ENCODE measurements at places on chromosomes 5 and 9.

GRCh38 chr5:30581198-30581935 is 612.1 kb upstream of the CDH6 start:
- no peak for DNase-seq

DNA sequence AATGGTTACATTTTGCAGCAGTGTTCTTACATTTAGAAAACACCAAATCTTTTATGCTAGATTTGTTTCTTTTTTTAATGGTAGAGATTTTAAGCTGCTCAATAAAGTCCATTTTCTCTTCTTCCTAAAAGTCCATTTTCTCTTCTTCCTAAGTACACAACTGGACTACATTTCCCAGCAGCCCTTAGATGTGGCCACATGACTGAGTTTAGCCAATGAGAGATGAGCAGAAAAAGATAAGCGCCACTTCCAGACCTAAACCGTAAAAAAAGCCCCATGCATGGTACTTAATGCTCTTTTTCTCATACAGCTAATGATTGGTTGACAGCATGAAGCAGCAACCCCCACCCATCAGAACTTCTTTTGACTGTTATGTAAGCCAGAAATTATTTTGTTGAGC is 206.7 kb downstream of the FAM114A2 start:
- DNase-seq = no peak

- no peak for DNase-seq
These were observed 305.9 kb downstream of the CYLC2 start for GRCh38 chr9:103301051-103301450.

- no peak for DNase-seq
These were observed 37.6 kb downstream of the MAST4 start for GRCh38 chr5:66633754-66634153.

DNA sequence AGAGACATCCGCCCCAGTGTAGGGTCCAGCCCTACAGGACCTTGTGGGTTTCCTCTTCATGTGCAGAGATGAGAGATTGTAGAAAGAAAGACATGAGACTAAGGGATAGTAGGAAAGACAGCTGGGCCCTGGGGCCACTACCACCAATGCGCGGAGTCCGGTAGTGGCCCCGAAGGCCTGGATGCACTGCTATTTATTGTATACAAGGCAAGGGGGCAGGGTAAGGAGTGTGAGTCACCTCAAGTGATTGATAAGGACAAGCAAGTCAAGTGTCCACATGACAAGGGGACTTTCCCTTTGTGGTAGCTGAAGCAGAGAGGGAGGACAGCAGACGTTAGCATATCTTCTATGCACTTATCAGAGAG is 6.2 kb upstream of the TMEM141 start:
- DNase-seq = no peak

- no peak for DNase-seq
These were observed 7.7 kb downstream of the NR3C1 start for GRCh38 chr5:143395638-143396352.

DNA sequence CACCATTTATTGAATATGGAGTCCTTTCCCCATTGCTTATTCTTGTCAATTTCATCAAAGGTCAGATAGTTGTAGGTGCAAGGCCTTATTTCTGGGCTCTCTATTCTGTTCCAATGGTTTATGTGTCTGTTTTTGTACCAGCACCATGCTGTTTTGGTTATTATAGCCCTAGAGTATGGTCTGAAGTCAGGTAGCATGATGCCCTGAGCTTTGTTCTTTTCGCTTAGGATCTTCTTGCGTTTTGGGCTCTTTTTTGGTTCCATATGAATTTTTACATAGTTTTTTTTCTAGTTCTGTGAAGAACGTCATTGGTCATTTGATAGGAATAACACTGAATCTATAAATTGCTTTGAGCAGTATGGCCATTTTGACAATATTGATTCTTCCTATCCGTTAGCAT is 40.2 kb upstream of the IFNE start:
- no peak for DNase-seq

- no peak for DNase-seq
These were observed 16.6 kb downstream of the TUT7 start for GRCh38 chr9:86337469-86338108.

DNA sequence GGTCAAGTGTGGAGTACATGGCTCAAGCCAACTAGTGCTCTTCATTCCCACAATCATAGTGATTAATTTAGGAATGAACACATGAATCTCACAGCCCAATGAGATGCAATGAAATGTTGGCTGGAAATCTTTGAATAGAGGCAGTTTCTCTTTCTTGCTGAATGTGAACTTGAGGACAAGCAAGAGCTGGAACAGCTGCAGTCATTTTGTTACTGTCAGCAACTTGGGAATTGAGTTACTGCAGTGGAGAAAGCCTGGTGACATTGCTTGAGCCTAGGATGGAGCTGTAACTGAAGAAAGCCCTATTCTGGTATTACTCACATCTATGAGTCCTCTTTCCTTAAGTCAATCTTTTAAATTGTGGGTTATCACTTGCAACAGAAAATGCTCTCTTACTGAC is 62.3 kb downstream of the YIPF5 start:
- DNase-seq = no peak

- no peak for DNase-seq
These were observed 631 bp upstream of the RCL1 start for GRCh38 chr9:4792054-4792571.

DNA sequence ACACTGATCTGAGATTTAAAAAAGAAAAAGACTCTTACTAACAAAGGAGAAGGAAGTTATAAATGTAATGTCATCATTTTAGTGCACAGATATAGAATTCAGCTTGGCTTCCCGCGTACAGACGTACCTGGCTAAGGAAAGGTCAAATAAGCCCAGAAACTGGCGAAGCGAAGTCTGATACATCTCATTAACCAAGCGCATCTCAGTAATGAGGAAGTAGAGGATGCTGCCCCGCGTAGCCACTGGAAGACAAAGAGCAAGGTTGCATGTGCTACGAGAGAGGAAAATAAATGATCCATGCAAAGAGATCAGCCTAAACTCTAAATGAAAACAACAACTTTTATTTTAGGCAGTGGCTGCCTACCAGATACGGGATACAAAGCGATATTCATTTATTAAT is 208.8 kb downstream of the DNAH5 start:
- no peak for DNase-seq

DNA sequence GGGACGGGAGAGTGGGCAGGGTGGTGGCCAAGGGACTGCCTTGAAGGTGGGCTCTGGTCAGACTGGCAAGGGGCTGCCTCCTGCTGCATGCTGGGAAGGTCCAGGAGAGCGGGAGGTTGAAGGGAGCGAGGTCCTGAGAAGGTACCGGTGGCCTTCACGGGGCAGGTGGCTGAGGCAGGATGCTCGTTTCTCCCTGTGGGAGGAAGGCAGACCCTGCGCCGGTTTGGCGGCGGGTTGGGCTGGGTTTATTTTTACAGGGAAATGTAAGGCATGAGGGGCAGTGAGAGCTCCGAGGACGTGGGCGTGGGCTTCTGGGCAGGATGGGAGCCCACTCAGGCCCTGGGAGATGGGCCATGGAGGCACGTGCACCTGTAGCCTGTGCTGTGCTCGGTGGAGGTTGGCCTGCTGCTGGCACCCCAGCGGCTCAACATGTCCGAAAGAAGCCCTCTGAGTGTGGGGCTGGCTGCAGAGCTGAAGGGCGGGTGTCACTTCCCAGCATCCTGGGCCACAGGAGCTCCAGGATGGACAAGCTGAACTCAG is 27.3 kb downstream of the IER5L start:
- DNase-seq = no peak

DNA sequence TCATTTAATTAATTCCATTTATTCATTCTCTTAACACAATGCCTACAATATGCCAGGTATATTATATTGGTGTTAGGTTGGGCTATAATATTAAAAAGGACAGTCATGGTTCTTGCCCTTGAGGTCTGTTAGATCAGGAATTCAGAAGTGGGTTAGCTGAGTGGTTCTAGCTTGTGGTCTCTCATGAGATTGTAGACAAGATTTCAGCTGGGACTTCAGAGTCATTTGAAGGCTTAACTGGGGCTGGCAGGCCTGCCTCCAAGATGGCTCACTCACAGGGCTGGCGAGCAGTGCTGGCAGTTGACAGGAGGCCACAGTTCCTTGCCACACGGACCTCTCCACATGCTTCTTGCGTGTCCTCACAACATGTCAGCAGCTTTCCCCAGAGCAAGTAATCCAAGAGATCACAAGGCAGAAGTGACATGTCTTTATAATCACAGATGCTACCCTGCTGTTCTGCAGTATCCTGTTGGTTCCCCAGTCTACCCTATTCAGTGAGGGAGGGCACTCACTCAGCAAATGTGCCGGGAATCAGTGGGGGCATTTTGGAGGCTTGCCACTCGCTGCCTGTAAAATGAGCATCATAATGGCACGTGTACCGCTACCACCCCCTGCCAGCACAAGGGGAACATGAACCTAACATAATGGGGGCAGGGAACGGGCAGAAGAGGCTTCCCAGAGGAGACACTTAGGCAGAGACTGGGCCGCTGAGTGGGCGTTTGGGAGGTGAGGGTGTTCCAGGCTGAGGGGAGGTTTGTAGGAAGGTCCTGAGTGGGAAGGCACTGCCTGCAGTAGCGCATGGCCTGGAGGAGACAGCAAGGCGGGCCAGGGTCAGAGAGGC is 70.0 kb downstream of the EXOSC2 start:
- DNase-seq = no peak

DNA sequence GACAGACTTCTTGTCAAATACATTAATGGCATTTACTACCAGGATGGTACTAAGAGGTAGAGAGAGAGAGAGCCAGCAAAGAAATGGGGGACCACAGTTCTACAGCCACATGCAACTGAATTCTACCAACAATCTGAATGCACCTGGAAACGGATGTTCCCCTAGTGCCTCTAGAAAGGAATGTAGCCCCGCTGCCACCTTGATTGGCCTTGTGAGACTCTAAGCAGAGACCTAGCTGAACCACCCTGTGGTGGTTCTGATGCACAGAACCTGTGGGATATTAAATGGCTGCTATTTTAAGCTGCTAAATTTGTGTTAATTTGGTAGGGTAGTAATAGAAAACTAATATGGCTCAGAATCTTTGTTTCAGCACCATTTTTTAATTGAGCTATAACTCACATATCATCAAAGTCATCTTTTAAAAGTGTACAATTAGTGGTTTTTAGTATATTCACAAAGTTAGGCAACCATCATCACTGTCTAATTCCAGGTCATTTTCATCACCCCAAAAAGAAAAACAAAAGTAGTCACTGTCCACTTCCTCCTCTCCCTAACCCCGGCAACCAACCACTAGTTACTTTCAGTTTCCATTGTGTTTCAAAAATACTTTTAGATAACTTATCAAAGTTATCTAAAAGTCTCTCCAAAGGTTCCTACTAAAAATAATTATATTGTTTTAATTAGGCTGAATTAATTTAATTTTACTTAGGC is 51.7 kb downstream of the CPLANE1 start:
- DNase-seq = no peak

DNA sequence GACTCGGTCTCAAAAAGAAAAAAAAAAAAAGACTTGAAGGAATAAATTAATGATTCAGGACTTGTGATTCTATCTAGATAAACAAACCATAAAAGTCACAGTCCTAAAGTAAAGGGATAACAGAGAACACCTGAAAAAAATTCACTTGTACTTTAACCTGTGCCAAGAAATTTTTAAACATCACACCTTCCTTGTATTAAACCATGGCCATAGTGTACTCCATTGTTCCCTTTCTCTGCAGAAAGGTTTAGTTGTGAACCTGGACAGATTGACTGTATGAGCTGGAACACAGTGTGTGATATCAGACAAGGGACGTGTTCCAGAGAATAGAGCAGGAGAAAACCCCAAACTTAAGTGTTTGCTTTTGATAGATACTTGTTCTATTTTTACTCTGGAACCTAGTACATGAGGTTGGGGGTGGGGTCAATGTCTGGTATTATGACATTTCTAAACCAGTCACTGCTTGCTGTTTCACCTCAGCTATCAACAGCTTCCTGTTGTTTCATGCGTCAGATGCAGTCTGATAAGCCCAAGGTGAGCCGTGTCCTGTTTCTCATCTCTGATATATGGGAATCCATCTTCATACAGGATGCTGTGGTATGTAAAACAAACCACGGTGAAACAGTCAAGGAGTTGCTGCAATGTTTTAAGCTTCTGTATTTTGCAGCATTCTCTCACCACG is 62.5 kb upstream of the ITGA1 start:
- no peak for DNase-seq

DNA sequence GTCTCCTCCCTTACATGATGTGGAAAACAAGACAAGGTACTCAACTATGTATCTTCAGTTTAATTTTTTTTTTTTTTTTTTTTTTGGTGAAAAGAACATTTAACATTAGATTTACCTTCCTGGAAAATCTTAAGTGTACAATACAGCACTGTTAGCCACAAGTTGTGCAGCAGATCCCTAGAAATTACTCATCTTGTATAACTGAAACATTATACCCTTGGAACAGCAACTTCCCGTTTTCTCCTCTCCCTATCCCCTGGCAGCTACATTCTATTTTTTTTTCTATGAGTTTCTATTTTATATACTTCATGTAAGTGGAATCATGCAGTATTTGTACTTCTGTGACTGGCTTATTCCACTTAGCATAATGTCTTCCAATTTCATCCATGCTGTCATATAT is 421.9 kb upstream of the FTMT start:
- no peak for DNase-seq

DNA sequence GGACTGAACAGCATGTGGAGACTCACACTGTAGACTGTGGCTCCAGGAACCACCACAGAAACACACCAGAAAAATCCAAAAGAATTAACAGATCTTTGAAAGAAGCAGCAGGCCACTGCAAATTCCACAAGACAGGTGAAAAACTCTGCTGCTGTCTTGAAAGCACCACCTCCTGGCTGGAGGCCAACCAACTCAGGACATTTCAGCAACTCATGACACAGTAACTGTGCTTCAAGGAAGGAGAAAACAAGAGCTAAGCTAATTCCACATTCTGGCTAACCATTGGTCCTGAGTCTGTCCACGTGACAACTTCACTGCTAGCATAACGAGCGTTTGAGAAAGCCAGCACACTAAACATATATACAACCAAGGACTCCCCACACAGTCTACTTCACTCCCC is 625.1 kb downstream of the PRELID2 start:
- DNase-seq = no peak

- no peak for DNase-seq
These were observed 1680.3 kb downstream of the MAT2B start for GRCh38 chr5:165185716-165186115.

DNA sequence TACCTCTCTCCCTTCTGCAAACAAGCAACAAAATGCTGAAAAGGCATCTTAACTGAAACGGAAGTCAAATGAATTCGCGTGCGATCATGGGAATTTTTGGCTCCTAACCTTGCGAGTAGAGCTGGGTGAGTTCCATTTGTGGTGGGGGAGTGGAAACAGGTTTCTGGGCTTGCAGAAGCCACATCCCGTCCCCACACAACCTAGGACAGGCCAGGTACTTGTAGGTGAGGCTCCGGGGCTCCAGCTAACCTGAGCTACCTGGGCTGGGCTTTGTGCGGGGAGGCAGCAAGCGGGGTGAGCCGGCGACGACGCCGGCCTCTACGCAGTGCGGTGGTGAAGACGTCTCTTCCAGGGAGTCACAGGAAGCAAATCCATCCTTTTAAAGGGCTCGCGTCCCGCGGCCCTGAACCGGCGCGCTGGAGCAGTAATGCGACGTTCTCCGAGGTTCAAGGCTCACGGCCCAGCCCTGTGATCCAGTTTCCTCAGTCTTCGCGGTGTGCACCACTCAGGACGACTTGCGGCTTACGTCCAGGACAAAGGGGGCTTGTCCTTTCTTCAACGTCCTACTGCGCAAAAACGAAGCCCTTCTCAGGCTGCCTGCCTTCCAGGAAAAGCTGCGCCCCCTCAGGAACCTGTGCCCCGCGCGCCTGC is 567 bp upstream of the SPIN1 start:
- DNase-seq = peak; percentile 67

GRCh38 chr9:33852216-33852826 is 35.4 kb downstream of the UBE2R2 start:
- DNase-seq = peak; percentile 37

GRCh38 chr9:107222020-107222522 is 61.0 kb upstream of the RAD23B start:
- DNase-seq = no peak

GRCh38 chr5:68533571-68534084 is 318.1 kb downstream of the PIK3R1 start:
- no peak for DNase-seq
